Liver (tissue), 10 donors: ENCODE measurements at places on chromosomes 3 and 15. TPM values are rescaled to one million over a fixed set of nuclear protein-coding genes. Genes with fewer than 3 reads are reported as not detected.

- peak; percentile 36 for DNase-seq
These were observed 63.5 kb upstream of the CLDN18 start for GRCh38 chr3:137946356-137946973.

Gene SEMA6D
- total RNA-seq: 4.5 TPM

GRCh38 chr3:181933052-181933618 lies 221.4 kb downstream of the SOX2 start:
- no peak for DNase-seq

- DNase-seq: no peak
These were observed 7.2 kb upstream of the SCAMP5 start for GRCh38 chr15:74988007-74988800.

Gene TRPM1
- not detected for total RNA-seq

- no peak for DNase-seq
These were observed 405.6 kb downstream of the MAGI1 start for GRCh38 chr3:65633018-65633638.

Gene SPATA16
- total RNA-seq: not detected

Gene IMPDH2
- total RNA-seq: 182 TPM

GRCh38 chr15:90421527-90421926 lies 33.5 kb downstream of the IQGAP1 start:
- DNase-seq: no peak

Gene MUC20
- 1.1 TPM for total RNA-seq

- no peak for DNase-seq
These were observed 185.1 kb upstream of the UBE2E1 start for GRCh38 chr3:23620638-23621015.

DNA sequence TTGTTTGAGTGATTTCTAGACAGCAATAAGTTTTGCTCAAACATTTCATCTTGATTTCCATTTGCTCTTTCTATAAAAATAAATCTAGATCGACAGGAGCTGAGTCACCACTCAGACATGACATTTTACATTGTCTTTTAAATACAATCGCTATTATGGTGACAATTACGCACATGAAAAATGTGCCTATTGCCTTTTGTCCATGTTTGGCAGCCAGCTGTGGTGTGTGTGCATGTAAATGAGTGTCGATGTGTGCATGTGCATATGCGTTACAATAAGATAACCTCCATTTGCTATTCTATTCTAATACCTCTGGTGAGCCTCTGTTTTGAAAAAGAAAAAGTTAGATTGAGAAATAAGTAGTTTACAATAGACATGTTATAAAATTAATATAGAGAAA lies 89.7 kb upstream of the GRM7 start:
- DNase-seq: no peak

Gene ACP3
- total RNA-seq: 1.3 TPM

Gene PCOLCE2
- 17.2 TPM for total RNA-seq

- no peak for DNase-seq
These were observed 449.3 kb upstream of the THBS1 start for GRCh38 chr15:39131609-39132008.

Gene EXD1
- total RNA-seq: not detected

DNA sequence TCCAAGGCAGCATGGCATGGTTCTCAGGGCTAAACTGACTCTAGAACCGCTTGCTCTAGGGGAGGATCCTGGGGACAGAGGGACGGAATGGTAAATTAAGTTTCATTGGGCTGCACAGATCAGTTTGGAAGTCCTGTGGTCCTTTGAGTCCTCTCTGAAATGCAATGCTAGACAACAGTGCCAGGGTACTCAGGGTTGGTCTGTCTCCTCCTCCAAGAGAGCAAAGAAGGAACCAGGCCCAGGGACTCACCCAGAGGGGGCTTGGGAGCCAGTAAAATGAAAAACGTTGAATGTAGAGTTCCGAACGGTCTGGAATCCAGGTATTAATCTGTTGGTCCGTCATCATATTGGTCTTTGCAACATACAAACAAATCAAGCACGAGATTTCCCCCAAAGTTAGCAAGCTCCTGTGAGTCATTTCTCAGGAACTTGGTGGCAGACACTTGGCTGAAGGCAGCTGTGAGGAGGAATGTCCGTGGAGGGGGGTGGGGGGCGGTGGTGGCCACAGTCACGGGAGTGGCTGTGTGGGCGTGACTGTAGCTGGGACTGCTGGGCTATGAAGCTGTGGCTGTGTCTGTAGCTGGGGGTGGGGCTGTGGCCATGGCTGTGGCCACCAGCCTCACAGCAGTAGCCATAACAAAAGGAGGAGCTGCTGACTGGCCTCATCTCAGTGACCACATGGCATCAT lies 361.0 kb downstream of the SHQ1 start:
- DNase-seq: no peak

DNA sequence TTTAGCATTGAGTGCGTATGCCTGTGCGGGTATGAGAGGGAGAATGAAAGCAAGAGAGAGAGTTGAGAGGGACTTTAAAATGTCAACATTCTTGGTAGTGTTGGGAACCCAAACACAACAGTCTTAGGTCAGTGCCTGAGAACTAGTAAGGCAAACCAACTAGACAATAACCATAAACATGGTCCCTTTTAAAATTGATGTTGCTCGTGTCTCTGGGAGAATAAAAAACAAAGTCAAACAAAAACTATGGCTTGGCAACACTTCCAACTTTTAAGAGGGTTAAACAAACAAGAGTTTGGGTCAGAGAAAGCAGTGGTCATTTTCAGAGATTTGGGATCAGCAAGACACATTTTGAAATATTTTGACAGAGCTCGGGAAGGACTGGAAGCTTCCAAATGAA lies 146.7 kb upstream of the THBS1 start:
- DNase-seq: no peak

- no peak for DNase-seq
These were observed 389.6 kb downstream of the MFSD1 start for GRCh38 chr3:159191447-159191846.

DNA sequence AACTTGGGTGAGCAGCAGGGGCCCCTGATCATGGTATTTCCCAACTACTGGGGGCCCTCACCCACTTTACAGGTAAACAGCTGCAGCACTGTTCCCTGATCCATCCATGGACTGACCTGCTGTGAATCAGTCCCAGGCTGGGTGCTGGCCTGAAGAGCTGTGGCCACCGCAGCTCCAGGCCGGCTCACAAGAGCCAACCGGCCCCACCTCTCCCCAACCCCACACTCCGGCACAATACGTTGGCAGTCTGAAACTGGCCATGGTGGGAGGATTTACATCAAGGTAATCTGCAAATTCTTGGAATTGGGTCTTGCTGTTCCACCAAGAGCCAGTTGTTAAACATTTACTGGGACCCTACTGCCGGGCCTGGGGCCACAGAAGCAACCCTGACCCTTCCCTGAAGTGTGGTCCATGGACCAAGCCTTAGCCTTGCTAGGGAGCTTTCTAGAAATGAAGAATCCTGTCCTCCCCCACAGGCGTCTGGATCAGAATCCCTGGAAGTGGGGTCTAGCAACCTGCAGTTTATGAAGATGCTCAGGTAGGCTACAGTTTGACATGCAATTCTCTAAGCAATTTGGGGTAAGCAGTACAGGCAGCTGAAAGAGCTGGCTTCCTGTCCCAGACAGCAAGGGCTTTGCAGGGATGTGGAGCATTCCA lies 3.7 kb downstream of the SLC6A20 start:
- DNase-seq: peak; percentile 20

Gene FEZF2
- total RNA-seq: not detected
